ENCODE measurements at places on chromosomes 7 and 10. TPM values are rescaled to one million over a fixed set of nuclear protein-coding genes. Genes with fewer than 3 reads are reported as not detected.
A peak's percentile ranks its signal among the peaks of the same experiment; 100 is the strongest.

- peak; percentile 46 for DNase-seq
- no peak overlapping the region for H3K4me3 ChIP-seq
- 0 out of 2 replicates have a peak, but pooled peaks cover 2% of the 10 kb centered on the region for H3K36me3 ChIP-seq
- no peaks in the 10 kb centered on the region for H3K27me3 ChIP-seq
Measured at GRCh38 chr7:151590071-151590849, 70.6 kb upstream of the RHEB start.

DNA sequence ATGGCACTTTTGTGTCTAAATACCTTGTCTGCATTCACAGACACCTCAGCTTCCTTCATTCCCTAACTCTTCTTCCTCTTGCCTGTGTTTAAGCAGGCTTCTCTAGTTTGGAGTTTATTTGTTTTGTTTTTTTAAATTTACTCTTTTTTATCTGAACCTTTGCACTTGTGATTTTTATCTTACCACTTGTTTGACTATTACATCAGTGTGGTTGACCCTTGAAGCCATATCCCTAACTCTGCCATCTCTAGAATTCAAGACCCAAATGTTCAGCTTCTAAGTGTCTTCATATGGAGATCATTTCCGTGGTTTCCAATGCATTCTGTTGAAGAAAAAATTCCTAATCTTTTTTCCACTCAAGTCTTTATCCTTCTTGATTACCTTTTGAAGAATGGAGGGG, 233.3 kb downstream of the KIAA1217 start:
- H3K4me3 ChIP-seq = no peak overlapping the region
- no peaks in the 10 kb centered on the region for H3K27me3 ChIP-seq
- H3K36me3 ChIP-seq = no peaks in the 10 kb centered on the region
- DNase-seq = no peak

DNA sequence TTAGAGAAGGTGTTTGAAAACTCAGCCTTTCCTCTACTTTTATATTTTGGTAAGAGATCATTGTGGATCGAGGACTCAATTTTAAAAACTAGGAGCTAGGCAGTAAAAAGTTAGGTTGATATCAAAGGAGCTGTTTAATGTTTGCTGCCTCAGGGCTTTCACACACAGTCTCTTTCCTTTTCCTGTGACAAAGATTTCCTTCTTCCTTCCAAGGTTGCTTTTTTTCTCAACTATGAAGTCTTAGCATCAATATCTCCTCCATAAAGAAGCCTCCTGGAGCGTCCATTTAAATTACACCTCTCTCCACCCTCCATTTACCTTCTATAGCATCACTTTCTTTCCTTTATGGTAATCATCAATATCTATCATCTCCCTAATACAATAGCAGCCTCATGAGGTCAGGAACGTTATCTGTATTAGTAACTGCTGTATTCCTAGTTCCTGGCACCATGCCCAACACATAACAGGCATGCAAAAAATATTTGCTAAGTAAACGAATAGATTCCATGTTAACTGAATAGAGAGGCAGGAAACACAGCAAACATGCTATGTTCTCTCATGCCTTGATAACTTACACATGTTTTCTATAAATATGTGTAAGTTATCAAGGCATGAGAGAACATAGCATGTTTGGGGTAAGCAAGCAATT, 48.5 kb downstream of the GNAT3 start:
- no peak for DNase-seq
- H3K27me3 ChIP-seq = no peaks in the 10 kb centered on the region
- no peaks in the 10 kb centered on the region for H3K4me1 ChIP-seq
- no peaks in the 10 kb centered on the region for H3K36me3 ChIP-seq

- H3K4me3 ChIP-seq = no peak overlapping the region
- DNase-seq = no peak
- H3K4me1 ChIP-seq = peaks cover 2% of the 10 kb centered on the region
- no peaks in the 10 kb centered on the region for H3K36me3 ChIP-seq
- H3K27me3 ChIP-seq = no peaks in the 10 kb centered on the region
- no peak overlapping the region for H3K27ac ChIP-seq
Measured at GRCh38 chr10:80579181-80579763, 41.6 kb downstream of the SH2D4B start.

DNA sequence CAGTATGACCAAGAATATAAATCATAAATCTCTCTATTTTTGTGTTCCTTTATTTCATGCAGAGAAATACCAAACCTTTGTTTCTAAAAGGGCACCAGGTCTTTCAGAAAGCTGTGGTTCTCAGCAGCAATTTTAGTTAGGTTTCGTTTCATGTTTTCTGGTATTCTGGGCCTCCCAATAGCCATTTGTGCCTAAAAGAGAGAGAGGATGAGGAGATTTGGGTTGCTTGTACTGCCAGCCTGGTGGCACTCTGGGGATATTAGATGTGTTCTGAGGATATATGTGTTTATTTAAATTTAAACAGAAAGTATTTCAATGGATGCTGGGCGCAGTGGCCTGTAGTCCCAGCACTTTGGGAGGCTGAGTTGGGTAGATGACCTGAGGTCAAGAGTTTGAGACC, 471.7 kb downstream of the AUTS2 start:
- DNase-seq = peak; percentile 44
- no peaks in the 10 kb centered on the region for H3K27me3 ChIP-seq
- no peak overlapping the region for H3K4me3 ChIP-seq
- peaks cover 5% of the 10 kb centered on the region for H3K4me1 ChIP-seq

DNA sequence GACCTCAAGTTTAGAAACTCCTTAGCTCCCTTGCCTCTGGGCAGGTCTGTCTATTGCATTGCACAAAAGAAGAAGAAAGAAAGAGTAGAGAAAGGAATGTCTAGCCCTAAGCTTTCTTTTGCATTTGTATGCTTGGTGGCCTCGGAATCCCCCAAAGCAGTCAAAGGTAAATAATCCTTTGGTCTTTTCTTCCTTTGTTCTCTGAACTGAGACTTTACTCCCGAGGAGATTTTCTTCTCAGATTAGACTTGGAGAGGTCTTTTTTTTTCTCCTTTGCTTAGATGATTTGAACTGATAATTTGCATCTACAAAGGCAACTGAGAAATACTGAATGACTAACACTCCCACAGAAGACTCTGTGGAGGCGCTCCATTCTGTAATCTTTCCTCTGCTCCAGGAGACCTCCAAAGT, 93.2 kb downstream of the AKR1D1 start:
- no peak overlapping the region for H3K4me3 ChIP-seq
- no peaks in the 10 kb centered on the region for H3K27me3 ChIP-seq
- no peak overlapping the region for H3K27ac ChIP-seq
- peaks cover 15% of the 10 kb centered on the region for H3K4me1 ChIP-seq
- no peaks in the 10 kb centered on the region for H3K36me3 ChIP-seq
- DNase-seq = no peak

DNA sequence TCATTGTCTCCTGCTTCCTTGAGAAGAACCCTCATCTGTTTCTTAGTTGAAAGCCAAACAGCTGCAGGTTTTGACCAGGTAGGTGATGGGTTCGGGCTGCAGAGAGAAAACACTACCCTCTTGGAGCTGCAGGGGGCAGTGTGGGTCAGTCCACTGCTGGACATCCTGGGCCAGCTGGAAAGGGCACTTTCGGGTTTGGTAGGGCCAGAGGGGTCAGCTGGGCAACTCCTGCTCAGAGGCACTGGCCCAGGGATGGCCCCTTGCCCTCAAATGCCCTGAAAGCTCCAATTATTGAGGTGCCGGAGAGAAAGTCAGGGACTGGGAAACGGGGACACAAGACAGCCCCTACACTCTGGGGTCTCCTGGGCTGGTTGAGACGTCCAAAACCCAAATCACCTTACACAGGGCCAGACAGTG, 90.7 kb downstream of the MKI67 start:
- H3K27me3 ChIP-seq = no peaks in the 10 kb centered on the region
- H3K4me1 ChIP-seq = no peaks in the 10 kb centered on the region
- no peak overlapping the region for H3K27ac ChIP-seq
- H3K36me3 ChIP-seq = no peaks in the 10 kb centered on the region
- no peak for DNase-seq
- H3K4me3 ChIP-seq = no peak overlapping the region

GRCh38 chr7:133696056-133696455, 431.1 kb upstream of the LRGUK start:
- no peaks in the 10 kb centered on the region for H3K36me3 ChIP-seq
- DNase-seq = peak; percentile 17
- no peaks in the 10 kb centered on the region for H3K4me1 ChIP-seq

DNA sequence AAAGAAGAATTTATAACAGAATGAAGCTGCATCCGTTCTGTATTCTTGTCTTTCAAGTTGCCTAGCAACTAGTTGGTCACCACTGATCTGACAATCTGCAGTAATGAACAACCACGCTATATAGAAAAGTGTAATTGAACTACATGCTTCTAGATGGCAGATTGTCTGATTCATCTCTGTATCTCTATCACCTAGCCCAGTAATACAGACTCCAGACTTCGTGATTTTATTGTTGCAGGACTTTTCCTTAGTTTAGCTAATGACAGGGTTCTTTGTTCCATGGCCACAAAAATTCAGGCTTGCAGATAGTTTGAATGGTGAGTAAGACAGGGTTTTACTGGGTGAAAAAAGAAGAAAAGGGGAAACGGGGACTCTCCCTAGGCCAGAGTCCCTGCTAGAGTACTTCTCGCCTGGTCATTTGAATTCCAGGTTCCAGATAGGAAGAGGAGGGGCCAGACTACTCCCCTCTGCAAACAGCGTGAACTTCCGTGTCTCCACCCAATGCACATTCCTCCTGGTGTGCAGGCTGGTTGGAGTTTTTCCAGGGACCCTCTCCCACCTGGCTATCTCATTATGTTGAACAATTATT, 45.9 kb downstream of the COL1A2 start:
- H3K4me1 ChIP-seq = no peaks in the 10 kb centered on the region
- H3K27ac ChIP-seq = no peak overlapping the region
- no peak overlapping the region for H3K4me3 ChIP-seq
- H3K27me3 ChIP-seq = no peaks in the 10 kb centered on the region

GRCh38 chr10:67770537-67770936, 67.5 kb downstream of the DNAJC12 start:
- H3K27ac ChIP-seq = peak overlapping the region; percentile 85
- peak overlapping the region; percentile 3 for H3K4me3 ChIP-seq
- peak; percentile 78 for DNase-seq
- no peaks in the 10 kb centered on the region for H3K27me3 ChIP-seq
- H3K4me1 ChIP-seq = peaks cover 42% of the 10 kb centered on the region
- no peaks in the 10 kb centered on the region for H3K36me3 ChIP-seq

DNA sequence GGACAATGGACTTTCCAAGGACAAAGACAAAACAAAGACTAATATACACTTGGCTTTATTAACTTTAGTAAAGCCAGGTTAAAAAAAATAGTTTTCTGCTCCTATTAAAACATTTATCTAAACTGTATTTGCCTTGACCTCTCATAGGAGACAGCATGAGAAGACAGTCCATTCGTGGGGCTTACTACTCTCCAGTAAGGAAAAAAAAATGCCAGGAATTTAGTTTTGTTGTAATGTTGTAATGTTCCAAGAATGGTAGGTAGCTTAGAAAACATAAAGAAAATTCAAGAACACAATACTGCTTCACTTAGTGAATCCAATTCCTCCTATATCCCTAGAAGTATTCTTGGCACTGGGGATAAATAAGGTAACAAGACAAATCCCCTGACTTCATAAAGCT, 81.7 kb downstream of the KMT2C start:
- peaks cover 16% of the 10 kb centered on the region for H3K4me1 ChIP-seq
- H3K27ac ChIP-seq = no peak overlapping the region
- no peaks in the 10 kb centered on the region for H3K36me3 ChIP-seq
- no peak overlapping the region for H3K4me3 ChIP-seq
- no peaks in the 10 kb centered on the region for H3K27me3 ChIP-seq

DNA sequence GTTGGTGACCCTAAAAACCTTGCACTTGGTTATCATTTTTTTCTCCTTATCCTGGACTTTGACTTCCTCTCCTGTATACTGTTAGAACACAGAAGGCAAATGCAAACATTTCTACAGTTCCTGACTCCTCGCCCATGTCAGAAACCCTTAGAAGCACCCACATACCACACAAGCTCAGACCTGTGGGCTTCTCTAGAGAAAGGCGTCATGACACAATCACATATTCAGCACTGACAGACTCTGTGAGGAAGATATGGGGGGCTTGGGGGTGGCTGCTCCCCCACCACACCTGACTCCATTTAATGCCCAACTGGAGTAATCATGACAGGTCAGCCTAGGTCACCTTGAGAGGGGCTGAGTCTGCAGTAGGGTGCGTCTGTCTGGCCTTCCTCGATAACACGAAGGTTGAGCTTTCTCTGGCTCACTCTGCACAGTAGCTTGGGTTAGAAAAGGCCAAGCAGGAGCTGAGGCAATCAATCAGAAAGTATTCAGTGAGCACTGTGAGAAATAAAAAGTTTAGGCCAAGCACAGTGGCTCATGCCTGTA, 50.9 kb downstream of the CCDC3 start:
- no peak overlapping the region for H3K27ac ChIP-seq
- no peaks in the 10 kb centered on the region for H3K36me3 ChIP-seq
- no peak overlapping the region for H3K4me3 ChIP-seq
- no peaks in the 10 kb centered on the region for H3K4me1 ChIP-seq
- no peaks in the 10 kb centered on the region for H3K27me3 ChIP-seq
- no peak for DNase-seq

DNA sequence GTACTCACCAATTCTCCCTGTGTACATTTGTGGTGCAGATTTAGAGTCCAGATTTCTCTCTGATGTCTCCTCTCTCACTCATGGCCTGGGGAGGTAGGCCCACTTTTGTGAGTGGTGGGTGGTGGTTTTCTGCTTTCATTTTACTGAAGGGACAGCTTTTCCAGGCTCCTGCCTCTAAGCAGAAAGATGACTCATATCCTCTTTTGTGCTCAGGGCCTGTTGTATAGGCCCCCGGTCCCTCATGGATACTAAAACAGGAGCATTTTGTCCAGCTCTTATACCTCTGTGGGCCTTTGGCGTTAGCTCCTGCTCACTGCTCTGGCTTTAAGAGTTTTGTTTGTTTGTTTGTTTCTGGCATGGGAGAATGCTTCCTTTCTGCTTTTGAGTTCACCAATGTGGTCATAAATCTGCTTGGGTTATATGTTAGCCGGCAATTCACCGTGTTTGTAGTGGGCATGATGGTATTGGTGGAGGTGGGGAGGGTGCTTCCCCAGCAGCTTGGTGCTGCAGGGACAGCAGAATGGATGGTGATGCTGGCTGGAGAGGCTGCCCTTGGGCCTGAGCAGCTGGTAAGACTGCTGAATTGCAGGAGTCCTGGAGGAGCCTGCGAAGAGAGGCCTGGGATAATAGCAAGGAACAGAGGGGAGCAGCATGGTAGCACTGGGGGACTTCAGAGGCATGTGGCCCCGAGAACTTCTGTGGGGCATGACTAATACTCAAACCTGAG, 468.7 kb downstream of the RPS24 start:
- H3K4me1 ChIP-seq = no peaks in the 10 kb centered on the region
- no peak overlapping the region for H3K27ac ChIP-seq
- DNase-seq = no peak
- H3K4me3 ChIP-seq = no peak overlapping the region
- H3K36me3 ChIP-seq = no peaks in the 10 kb centered on the region

DNA sequence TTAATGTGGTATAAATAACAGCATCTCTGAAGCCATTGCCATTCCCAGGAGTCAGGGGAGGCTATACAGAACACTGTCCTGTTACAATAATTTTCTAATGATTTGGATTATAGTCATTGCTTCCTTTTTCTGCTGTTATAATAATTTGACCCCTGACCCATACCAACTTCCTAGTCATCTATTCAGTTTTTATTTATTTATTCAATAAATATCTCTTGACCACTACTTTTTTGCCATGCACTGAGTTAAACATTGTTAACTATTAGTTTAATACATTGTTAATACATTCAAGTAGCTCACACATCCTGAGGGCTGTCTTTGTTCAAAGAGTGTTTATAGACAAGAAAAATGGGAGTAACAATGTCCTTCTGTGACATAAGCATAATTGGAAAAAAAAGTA, 235.5 kb upstream of the MEOX2 start:
- H3K4me1 ChIP-seq = no peaks in the 10 kb centered on the region
- H3K36me3 ChIP-seq = no peaks in the 10 kb centered on the region
- H3K27me3 ChIP-seq = no peaks in the 10 kb centered on the region

The TRA2A gene
- 139 TPM for polyA plus RNA-seq

The VSTM4 gene
- not detected for polyA plus RNA-seq

The POP7 gene
- 143 TPM for polyA plus RNA-seq

The WNT16 gene
- not detected for polyA plus RNA-seq

The MACROH2A2 gene
- polyA plus RNA-seq = not detected

The ANKRD61 gene
- 0.68 TPM for polyA plus RNA-seq

Data from GM12878 (cell line).